ENCODE measurements at places on chromosomes 3 and 15. TPM values are rescaled to one million over a fixed set of nuclear protein-coding genes. Genes with fewer than 3 reads are reported as not detected.

Gene PDE8A
- 30.5 TPM for total RNA-seq

Gene GPR171
- not detected for total RNA-seq

Gene SLC22A14
- 0.66 TPM for total RNA-seq

Gene RTP1
- not detected for total RNA-seq

Gene CACNA2D2
- total RNA-seq, result 0.07 TPM

Gene SPINT1
- 0.36 TPM for total RNA-seq

Gene DUOX1
- total RNA-seq, result not detected

Gene GOLGA8Q
- total RNA-seq, result 1.1 TPM

Gene THSD4
- 120 TPM for total RNA-seq

Gene NEK4
- total RNA-seq, result 25.0 TPM

Gene COLQ
- 0.36 TPM for total RNA-seq

Gene PEX5L
- 5.6 TPM for total RNA-seq

Gene TMCO5A
- total RNA-seq, result not detected

Gene TNFSF10
- total RNA-seq, result 1.1 TPM

Gene STAC
- 23.2 TPM for total RNA-seq

Gene PSTPIP1
- total RNA-seq, result 4.4 TPM

Gene CLDN18
- total RNA-seq, result not detected

Gene CSPG4
- 328 TPM for total RNA-seq

Gene LTF
- total RNA-seq, result 1.7 TPM

Gene EIF4E3
- total RNA-seq, result 0.83 TPM

Gene PROK2
- total RNA-seq, result not detected

Gene ZDHHC23
- 1.0 TPM for total RNA-seq

Gene NPAP1
- total RNA-seq, result not detected

Gene CHRFAM7A
- 1.5 TPM for total RNA-seq

Gene FBXO40
- total RNA-seq, result not detected

Gene IMPG2
- total RNA-seq, result 0.33 TPM

Gene DLL4
- total RNA-seq, result 0.07 TPM

Gene RYR3
- total RNA-seq, result 0.07 TPM

Gene WDR72
- total RNA-seq, result not detected

Gene MRPS11
- 23.4 TPM for total RNA-seq

Gene EFCC1
- not detected for total RNA-seq

Gene C3orf20
- total RNA-seq, result under 0.01 TPM

Gene TUSC7
- total RNA-seq, result not detected

Gene OSBPL10
- total RNA-seq, result 10.2 TPM

Gene GOLGA6L7
- not detected for total RNA-seq

Gene PLA1A
- total RNA-seq, result 0.13 TPM

Gene CLDN11
- 50.9 TPM for total RNA-seq

Gene NR2F2
- 62.9 TPM for total RNA-seq

Gene TBC1D2B
- 58.5 TPM for total RNA-seq

Gene SPATA12
- not detected for total RNA-seq

Gene DAZL
- total RNA-seq, result not detected

All from smooth muscle cell of the pulmonary artery (primary cell).